ELF-1 (cell line): ENCODE measurements at places on chromosomes 12 and 14.

GRCh38 chr12:38384816-38385378 is 68.3 kb downstream of the ALG10B start:
- peak; percentile 91 for DNase-seq

DNA sequence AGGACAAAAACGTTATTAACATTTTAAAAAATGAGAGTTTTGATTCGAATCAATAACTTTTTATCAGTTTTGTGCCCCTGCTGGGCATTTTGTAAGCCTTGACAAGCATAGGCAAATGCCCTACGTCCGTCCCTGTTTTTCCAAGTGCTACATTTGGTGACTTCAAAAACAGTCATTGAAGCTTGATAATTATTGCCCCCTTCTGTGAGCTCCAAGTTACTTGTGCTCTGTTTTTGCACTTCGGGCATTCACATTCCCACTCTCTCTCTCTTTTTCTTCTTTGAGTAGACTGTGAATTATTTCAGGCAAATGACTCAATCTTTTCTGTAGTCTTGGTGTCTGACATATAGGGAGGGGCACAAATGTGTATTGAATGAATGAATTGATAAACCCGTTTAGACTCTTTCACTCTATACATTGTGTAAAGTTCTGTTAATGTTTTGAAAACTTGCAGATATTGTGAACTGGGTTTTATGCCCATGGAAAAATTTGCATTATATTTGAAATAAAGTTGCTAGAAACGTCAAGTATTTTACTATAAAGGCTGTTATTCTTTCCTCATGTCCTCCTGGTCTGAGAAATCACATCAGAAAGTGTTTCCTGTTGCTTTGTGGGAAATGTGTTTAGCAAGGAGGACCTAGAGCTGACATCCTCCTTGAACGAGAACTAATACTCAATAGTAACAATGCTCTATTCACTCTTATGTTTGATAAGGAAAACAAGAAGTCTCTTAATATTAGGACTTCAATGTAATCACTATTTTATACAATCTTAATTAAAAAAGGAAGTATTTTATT is 1.4 kb downstream of the APAF1 start:
- DNase-seq = no peak

GRCh38 chr14:85079842-85080730 is 449.9 kb upstream of the FLRT2 start:
- no peak for DNase-seq

- peak; percentile 43 for DNase-seq
Observed at GRCh38 chr14:94952097-94952496, 182.2 kb upstream of the GSC start.

- no peak for DNase-seq
Observed at GRCh38 chr12:90589956-90590355, 365.0 kb downstream of the CCER1 start.

DNA sequence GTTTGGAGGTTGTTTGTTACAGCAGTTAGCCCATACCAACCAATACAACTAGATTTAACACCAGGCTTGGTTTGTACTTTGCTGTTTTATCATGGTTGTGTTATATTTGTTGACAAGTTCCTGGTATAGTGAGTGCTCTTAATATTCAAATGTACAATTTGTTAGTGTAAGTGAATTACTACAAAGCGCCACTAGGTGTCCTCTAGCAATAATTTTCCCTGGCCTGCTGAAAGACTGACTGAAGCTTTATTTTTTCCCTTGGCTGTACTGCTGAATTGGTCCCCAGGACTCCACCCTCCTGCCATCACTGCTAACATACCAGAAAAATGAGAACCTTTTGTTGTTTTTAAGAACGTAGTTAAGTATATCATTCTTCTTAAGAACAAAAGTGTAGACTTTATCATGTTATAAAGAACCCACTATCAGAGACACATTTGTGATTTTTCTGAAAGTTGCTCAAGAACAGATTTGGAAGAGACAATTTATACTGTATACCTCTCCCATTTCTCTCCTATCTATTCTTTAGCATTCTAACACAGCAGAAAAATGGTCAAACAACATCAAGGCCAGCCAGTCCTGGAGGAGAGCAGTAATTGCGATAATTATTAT is 75.3 kb upstream of the FAR2 start:
- DNase-seq = peak; percentile 17

DNA sequence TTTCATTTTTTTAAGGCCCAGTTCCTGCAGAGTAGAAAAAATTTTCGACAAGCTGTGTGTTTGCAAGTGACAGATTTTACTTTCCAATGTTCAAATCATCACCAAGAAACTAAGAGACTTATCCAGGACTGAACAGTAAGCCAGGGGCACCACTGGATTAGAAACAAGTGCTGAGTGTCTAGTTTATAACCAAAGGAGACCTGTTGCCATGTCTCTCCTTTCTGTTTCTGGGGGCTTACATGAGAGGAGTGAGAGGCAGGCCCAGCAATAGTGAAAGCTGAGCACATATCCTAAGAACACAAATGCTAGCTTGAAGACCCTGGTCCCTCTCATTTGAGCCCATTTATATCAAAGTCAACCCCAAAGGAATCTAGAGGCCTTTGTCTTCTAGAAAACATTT is 2.9 kb downstream of the IFNG start:
- DNase-seq = no peak
